ENCODE measurements at places on chromosomes 2 and 18.

GRCh38 chr2:174487820-174488162 lies 962 bp upstream of the GPR155 start:
- DNase-seq = no peak

DNA sequence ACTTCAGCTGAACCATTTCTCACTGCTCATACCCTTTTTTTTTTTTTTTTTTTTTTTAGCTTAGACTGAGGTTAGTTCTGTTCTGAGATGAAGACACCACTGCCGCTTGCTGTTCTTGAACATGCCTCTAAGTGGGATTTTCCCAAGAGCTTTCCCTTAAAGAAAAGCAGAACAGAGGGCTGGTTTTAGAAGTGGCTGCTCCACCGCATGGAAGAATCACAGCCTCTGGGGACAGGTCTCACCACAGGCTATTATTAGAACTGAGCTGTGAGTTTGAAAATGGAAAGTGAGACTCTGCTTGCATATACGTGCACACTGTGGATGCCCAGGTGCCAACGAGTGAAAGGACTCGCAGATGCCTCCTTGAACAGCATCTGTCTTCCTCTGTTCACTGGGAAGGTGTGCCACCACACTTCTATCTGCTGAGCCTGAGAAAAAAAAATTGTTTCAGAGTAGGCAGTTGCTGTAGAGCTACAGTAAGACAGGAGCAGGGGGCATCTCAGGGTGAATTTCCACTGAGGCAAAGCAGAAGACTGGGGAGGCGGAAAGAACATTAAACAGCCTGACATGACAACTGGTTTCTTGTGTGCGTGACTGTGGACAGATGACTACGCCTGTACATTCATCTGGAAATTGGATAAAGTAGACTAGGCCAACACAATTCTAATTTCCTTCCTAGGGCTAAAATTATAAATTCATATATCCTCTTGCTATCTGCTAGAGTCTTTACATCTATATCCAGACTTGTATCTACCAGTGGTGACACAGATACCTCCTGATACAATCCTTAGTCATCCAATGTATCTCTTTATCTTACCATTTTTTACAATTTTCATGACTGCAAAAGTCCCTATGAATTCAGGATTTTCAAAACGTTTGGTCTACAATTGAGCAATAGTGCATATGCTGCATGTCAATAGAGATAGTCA lies 1045.7 kb upstream of the CELF4 start:
- DNase-seq = no peak

DNA sequence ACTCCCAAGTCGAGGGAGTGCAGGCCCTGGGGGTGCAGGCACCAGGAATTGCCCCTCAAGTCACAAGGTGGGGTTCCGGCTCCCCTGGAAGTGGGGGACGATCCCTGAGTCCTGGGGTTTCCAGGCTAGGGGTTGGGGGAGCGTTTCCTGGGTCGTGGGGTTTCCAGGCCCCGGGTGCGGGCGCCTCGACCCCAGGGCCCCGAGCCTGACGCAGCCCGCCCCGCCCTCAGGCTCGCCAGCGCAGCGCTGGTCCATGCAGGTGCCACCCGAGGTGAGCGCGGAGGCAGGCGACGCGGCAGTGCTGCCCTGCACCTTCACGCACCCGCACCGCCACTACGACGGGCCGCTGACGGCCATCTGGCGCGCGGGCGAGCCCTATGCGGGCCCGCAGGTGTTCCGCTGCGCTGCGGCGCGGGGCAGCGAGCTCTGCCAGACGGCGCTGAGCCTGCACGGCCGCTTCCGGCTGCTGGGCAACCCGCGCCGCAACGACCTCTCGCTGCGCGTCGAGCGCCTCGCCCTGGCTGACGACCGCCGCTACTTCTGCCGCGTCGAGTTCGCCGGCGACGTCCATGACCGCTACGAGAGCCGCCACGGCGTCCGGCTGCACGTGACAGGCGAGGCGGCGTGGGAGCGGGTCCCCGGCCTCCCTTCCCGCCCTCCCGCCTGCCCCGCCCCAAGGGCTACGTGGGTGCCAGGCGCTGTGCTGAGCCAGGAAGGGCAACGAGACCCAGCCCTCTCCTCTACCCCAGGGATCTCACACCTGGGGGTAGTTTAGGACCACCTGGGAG lies 12.0 kb downstream of the SIGLEC15 start:
- DNase-seq = no peak

GRCh38 chr2:3131636-3132326 lies 245.8 kb downstream of the EIPR1 start:
- DNase-seq = no peak

DNA sequence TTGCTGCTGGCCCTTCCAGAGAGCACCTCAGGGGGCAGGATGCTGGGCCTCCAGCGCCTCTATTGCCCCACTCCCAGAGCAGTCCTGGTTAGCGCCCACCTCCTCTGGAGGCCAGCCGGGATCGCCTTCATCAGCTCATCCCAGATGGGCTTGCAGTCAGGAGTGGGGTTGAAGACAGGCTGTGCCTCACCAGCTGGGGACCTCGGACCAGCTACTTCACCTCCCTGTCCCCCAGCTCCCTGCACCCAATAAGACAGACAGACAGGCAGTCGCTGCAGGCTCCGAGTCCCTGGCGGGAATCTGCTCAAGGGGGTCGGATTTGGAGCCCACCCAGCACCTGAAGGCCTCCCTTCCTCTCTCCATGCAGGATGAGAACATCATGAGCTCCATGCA lies 18.9 kb upstream of the FAHD2A start:
- no peak for DNase-seq

DNA sequence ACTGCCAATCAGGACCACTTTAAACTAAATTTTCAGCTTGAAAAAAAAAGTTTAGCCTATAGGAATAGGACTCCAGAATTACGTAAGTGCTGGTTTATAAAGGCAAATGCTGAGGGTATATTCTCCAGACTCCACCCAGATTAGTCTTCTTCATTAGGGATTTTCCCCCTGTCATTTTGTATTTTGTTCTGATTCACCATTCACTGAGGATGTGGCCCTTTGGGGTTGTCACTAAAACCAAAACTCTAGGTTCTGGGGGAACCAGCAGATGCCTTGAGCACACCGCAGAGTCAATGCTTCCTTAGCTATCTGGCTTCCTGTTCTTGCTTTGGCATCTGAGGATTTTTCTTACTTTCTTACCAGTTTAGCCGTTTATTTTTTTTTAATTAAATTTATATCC lies 10.5 kb downstream of the SCYGR4 start:
- DNase-seq = no peak

GRCh38 chr2:42102591-42103450 lies 55.0 kb downstream of the PKDCC start:
- DNase-seq = no peak

GRCh38 chr18:4384932-4385331 lies 70.2 kb downstream of the DLGAP1 start:
- no peak for DNase-seq

- no peak for DNase-seq
These were observed 1.7 kb upstream of the HS6ST1 start for GRCh38 chr2:128320192-128320905.

GRCh38 chr18:36490897-36491296 lies 193.4 kb downstream of the FHOD3 start:
- no peak for DNase-seq

GRCh38 chr2:241617431-241618154 lies 19.4 kb downstream of the THAP4 start:
- no peak for DNase-seq

- no peak for DNase-seq
These were observed 75.9 kb downstream of the TMEM163 start for GRCh38 chr2:134642938-134643337.

DNA sequence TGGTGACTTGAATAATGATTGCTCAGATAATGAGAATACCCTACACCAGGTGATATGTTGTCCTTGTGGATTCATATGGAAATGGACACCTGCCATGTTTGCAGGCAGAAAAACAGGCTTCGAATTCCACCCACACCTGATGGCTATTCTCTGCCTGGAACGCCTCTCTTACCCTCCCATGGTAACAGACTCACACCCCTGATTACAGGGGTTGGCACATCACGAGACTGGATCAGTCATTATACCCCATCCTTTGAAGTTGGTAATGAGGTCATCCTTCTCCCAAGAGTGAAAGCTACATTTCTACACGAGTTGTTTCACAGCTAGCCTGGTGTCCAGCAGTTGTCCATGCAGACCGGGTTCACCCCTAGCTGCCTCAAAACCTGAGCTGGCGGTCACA lies 71.4 kb upstream of the MBOAT2 start:
- no peak for DNase-seq

GRCh38 chr18:45951016-45951714 lies 16.0 kb downstream of the EPG5 start:
- no peak for DNase-seq

- peak; percentile 37 for DNase-seq
These were observed 22.3 kb upstream of the ATP5MC3 start for GRCh38 chr2:175203621-175204496.

DNA sequence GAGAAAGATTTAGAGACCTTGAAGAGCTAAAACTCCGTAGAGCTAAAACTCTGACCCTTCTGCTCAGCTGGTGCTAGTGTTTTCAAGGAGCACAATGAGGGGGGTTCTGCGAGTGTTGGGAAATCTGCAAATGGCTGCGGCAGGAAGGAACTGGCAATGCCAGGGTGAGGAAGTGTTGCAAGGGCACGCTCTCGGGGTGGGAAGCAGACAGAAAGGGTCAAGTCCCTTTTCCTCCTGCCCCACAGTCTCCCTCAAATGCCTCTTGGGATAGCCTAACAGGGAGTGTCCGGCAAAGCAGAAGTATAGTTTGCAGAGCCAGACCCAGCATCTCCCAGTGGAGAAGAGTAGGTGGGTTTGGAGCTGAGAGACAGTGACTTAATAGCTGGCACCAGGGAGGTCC lies 60.5 kb downstream of the NCAPH start:
- DNase-seq = no peak

DNA sequence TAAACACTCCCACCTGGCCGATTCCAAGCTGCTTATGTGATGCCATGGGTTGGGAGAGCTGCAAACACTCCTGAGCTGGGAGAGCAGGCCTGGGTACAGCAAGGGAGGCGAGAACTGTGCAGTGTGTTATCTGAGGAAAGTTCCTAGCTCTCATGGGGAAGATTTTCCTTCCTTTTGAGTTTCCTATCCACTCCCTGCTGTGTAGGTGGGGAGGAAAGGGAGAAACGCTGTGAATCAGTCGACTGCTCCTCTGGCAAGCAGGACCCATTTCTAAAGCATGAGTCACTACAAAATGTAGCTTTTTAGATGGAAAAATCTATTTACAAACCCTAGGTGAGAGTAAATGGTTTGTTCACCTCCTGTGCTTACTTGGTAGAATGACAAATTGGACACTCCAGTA lies 80.4 kb downstream of the SH3RF3 start:
- DNase-seq = peak; percentile 55

GRCh38 chr2:232438951-232439757 lies 16.8 kb upstream of the ALPI start:
- no peak for DNase-seq

GRCh38 chr2:235140801-235141081 lies 188.9 kb downstream of the SH3BP4 start:
- no peak for DNase-seq

DNA sequence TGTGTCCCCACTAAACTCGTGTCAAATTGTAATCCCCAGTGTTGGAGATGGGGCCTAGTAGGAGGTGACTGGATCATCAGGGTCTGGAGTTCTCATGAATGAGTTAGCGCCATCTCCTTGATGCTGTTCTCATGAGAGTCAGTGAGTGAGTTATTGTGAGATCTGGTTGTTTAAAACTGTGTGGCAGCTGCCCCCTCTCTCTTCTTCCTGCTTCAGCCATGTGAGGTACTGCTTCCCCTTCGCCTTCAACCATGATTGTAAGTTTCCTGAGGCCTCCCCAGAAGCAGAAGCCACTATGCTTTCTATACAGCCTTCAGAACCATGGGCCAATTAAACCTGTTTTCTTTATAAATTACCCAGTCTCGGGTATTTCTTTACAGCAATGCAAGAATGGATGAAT lies 50.4 kb downstream of the AP1S3 start:
- no peak for DNase-seq

- no peak for DNase-seq
These were observed 43.5 kb upstream of the CTLA4 start for GRCh38 chr2:203824057-203824456.

GRCh38 chr2:11168488-11168887 lies 13.2 kb downstream of the SLC66A3 start:
- no peak for DNase-seq

Measured in HTR-8/SVneo (cell line).